ENCODE measurements at places on chromosomes 12 and 14. TPM values are rescaled to one million over a fixed set of nuclear protein-coding genes. Genes with fewer than 3 reads are reported as not detected.

RTL1 gene
- not detected for total RNA-seq

DNA sequence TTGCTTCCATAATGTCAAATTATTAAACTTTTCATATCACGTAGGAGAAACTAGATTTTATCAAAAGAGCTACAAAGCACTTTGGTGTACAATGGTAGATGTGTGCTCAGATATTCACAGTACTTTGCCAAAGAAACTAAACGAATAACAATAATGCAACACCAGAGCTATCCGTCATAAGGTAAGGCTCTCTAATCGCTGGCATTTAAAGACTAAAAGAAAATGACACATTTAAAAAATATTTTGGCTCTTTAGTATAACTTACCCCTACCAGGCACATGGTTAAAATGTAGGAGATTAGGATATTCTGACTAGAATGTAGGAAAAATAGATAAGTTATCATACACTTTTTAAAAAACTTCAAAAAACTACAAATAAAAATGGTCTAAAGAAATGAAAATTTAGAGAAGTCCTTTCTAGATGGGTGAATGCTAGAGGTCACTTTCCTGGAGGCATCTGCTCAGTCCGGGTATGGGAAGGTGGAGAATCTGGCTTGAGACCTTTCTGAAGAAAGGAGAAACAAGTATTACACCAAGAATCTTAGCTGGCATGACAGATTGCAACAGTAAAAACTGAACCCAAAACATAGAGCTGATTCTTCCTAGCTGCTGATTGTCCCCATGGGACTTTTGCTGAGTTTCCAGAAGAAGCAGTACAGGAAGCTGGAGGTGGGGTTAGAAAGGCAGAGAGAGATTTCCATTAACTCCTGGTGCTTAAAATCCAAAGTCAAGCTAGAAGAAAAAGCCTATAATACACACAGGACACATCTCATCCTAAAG is 67.9 kb downstream of the FAR2 start:
- H3K27me3 ChIP-seq: no peaks in the 10 kb centered on the region
- no peak overlapping the region for H3K4me3 ChIP-seq
- DNase-seq: no peak
- H3K27ac ChIP-seq: no peak overlapping the region

SERPINA9 gene
- not detected for total RNA-seq

DNA sequence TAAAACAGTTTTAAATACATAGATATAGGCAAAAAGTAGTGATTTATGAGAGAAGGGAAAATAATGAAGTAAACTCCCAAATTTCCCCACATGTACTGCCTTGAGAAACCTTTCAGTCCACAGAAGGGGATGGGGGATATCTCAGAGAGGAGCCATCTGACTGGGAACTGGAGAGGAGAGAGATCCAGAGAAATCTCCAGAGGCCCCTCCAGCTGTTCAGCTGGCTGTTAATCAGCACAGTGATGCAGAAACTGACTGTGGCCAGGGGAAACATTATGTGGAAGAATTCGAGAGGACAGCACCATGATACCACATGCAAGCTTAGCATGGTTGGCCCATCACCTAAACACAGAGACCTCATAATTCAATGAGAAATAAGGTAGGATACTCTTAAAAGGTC is 1165.9 kb upstream of the TMEM132C start:
- DNase-seq: no peak
- no peak overlapping the region for H3K4me3 ChIP-seq
- no peaks in the 10 kb centered on the region for H3K4me1 ChIP-seq
